ENCODE measurements at places on chromosomes 2 and 18.

DNA sequence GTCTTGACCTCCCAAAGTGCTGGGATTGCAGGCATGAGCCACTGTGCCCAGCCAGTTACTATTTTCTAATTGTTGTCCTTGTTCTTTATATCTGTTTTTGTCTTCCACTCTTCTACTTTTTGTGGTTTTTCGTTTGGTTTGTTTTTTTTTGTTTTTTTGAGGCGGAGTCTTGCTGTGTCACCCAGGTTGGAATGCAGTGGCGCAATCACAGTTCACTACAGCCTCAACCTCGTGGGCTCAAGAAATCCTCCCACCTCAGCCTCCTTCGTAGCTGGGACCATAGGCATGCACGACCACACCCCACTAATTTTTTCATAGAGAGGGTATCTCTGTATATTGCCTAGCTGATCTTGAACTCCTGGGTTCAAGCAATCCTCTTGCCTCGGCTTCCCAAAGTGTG lies 100.7 kb downstream of the EHBP1 start:
- peaks cover 13% of the 10 kb centered on the region for H3K4me1 ChIP-seq
- no peaks in the 10 kb centered on the region for H3K27me3 ChIP-seq
- peaks cover 12% of the 10 kb centered on the region for H3K36me3 ChIP-seq
- no peak overlapping the region for H3K27ac ChIP-seq

DNA sequence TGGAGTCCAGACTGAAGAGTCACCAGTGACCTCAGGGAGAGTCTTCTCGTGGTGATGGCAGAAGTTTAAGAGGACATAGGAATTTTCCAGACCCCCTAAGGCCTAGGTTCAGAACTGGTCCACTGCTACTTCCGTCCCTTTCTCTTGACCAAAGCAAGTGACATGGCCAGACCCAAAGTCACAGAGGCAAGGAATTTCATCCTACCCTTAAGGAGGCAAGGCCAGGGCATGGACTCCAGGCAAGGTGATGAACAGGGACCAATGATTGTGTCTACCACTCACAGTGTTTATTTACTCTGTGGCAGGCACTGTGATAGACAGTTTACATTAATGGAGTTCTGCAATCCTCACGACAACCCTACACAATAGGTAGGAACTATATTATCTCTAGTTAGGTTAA lies 265.1 kb downstream of the GLI2 start:
- H3K4me1 ChIP-seq = no peaks in the 10 kb centered on the region
- H3K27ac ChIP-seq = no peak overlapping the region
- H3K4me3 ChIP-seq = no peak overlapping the region
- no peaks in the 10 kb centered on the region for H3K27me3 ChIP-seq

GRCh38 chr2:39881948-39882347 lies 102.9 kb upstream of the THUMPD2 start:
- no peak overlapping the region for H3K27ac ChIP-seq

DNA sequence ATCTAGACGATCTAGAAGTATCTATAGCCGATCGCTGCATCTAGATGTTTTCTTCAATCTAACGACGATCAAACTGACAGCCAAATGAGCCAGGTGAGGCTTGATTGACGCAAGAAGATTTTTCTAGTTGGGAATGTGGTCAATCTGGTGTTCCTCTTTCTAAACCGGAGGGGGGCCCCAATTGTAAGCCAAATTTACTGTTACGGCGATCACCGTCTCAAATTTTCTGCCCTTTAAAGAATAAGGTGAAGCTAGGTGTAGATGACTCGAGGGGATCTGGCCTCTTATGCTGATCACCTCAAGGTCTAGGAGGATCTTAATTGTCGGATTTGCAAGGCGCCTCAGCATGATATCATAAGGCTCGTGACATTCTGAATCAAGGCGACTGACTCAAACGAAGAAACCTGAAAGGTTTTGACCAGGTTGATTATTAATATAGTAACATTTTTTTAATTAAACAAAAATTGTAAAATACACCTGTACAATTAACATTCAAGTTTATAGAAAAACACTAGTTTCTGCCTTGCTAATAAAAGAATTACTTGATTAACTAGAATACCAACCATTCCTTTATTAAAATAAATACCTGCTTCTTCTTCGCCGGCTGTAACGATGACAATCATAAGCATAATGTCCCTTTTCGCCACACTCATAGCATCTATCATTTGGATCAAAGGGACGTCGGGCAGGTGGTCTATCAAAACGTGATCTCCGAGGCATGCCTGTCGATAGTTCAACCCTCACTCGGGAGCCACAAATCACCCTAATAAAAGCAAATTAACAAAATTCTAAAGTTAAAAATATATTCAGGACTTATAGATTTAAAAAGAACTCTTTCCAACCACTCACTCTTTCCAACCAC lies 2.0 kb downstream of the SRSF7 start:
- no peak for DNase-seq
- peak overlapping the region; percentile 99 for H3K4me3 ChIP-seq
- peak overlapping the region; percentile 100 for H3K27ac ChIP-seq
- H3K27me3 ChIP-seq = peaks cover 4% of the 10 kb centered on the region

GRCh38 chr2:23926290-23926749 lies 603 bp downstream of the ATAD2B start:
- H3K4me3 ChIP-seq = peak overlapping the region; percentile 98
- peaks cover 22% of the 10 kb centered on the region for H3K4me1 ChIP-seq
- no peaks in the 10 kb centered on the region for H3K27me3 ChIP-seq
- DNase-seq = no peak
- peaks cover 7% of the 10 kb centered on the region for H3K36me3 ChIP-seq

GRCh38 chr18:46324087-46324955 lies 220.1 kb downstream of the HAUS1 start:
- H3K27ac ChIP-seq = no peak overlapping the region
- peaks cover 9% of the 10 kb centered on the region for H3K27me3 ChIP-seq
- no peaks in the 10 kb centered on the region for H3K36me3 ChIP-seq
- no peak for DNase-seq
- peaks cover 2% of the 10 kb centered on the region for H3K4me1 ChIP-seq
- H3K4me3 ChIP-seq = no peak overlapping the region

- no peaks in the 10 kb centered on the region for H3K27me3 ChIP-seq
- no peak overlapping the region for H3K4me3 ChIP-seq
- DNase-seq = no peak
- no peak overlapping the region for H3K27ac ChIP-seq
- H3K36me3 ChIP-seq = no peaks in the 10 kb centered on the region
- H3K4me1 ChIP-seq = no peaks in the 10 kb centered on the region
These were observed 65.2 kb downstream of the POU3F3 start for GRCh38 chr2:104919127-104919526.

DNA sequence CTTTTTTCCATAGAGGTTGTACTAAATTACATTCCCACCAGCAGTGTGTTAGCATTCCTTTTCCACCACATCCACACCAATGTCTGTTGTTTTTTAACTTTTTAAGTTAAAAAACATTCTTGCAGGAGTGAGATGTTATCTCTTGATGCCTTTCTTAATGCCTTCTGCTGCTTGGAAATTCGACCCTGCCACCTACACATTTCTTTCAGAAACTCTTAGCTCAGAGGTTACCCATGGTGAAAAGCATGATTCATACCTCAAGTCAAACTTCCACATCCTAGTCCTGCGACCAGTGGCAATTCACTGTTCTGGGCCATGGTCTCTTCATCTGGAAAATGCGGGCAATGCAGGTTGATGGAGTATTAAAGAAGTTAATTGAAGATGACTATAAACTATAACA lies 12.7 kb upstream of the HNMT start:
- H3K36me3 ChIP-seq = no peaks in the 10 kb centered on the region
- no peak overlapping the region for H3K4me3 ChIP-seq
- H3K4me1 ChIP-seq = peaks cover 2% of the 10 kb centered on the region
- H3K27me3 ChIP-seq = no peaks in the 10 kb centered on the region
- no peak overlapping the region for H3K27ac ChIP-seq

DNA sequence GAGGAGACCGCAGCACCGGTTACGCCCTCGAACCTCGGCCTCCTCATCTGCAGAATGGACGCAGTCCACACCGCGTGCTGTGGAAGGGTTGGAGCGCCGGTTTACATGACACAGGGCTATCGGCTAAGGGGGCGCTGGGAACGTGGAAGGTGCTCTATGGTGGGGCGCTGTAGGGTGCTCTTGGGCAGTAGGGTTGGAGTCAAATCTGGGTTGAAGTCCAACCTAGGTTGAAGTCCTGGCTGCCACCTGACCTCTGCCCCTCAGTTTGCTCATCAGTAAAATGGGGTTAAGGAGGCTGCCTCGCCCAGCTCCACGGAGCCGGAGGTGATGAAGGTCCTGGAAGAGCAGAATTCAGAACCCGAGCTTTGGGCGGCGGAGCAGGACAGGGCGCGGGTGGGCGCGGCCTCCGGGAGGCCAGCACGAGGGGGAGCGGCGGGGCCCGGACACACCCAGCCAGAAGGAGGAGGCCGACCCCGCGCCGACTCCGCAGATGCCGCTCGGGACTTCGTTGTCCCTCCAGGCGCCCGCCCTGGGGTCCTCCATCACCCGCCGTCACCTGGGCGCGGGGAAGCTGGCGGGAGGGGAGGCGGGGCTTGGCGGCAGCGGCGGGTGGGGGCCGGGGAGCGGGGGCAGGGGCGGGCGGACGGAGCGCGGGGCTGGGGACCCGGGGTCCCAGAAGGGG lies 558 bp upstream of the GAREM2 start:
- no peak overlapping the region for H3K27ac ChIP-seq
- H3K27me3 ChIP-seq = peaks cover 46% of the 10 kb centered on the region
- no peak for DNase-seq
- peaks cover 5% of the 10 kb centered on the region for H3K4me1 ChIP-seq

GRCh38 chr18:63523660-63524059 lies 18.5 kb upstream of the SERPINB12 start:
- H3K4me1 ChIP-seq = no peaks in the 10 kb centered on the region
- no peak overlapping the region for H3K27ac ChIP-seq
- no peaks in the 10 kb centered on the region for H3K36me3 ChIP-seq
- DNase-seq = no peak
- no peak overlapping the region for H3K4me3 ChIP-seq

DNA sequence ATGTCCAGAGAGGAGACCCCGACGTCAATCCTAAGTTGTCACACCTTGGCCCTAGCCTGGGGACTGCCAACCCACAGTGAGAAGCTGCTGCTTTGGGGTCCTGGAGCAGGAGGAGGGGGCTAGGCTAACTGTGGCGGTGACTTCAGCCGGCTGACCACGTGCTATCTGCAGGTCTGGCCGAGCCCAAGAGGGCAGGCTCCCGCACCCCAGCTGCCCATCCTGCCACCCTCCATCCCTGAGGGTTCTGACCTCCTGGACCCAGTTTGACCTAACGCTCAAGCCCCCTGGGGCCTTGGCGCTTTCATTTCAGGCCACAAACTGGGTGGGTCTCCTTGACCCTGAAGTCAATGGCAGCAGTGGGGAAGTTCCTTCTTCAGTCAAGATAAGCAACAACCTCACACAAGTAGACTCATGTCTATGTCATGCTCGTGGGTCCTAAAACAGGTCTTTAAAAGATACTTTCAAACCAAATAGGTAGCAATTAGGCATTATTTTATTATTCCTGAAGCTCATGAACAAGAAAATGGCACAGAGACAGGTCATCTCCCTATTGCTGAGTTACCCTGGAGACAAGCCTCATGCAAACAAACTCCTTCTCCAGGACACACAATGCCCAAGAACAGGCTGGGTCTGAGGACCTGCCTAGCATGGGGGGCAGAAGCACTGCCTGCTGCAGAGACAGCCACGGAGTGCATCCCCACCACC lies 2.3 kb downstream of the HES6 start:
- H3K4me1 ChIP-seq = peaks cover 8% of the 10 kb centered on the region
- peaks cover 58% of the 10 kb centered on the region for H3K27me3 ChIP-seq
- no peak for DNase-seq
- H3K36me3 ChIP-seq = peaks cover 3% of the 10 kb centered on the region
- H3K4me3 ChIP-seq = peak overlapping the region; percentile 28

- H3K27me3 ChIP-seq = no peaks in the 10 kb centered on the region
- H3K4me3 ChIP-seq = no peak overlapping the region
- no peak overlapping the region for H3K27ac ChIP-seq
These were observed 1324.1 kb upstream of the SLC39A10 start for GRCh38 chr2:194332799-194333490.

- H3K27ac ChIP-seq = peak overlapping the region; percentile 50
- DNase-seq = no peak
- no peaks in the 10 kb centered on the region for H3K27me3 ChIP-seq
- peak overlapping the region; percentile 61 for H3K4me3 ChIP-seq
- H3K36me3 ChIP-seq = peaks cover 65% of the 10 kb centered on the region
- H3K4me1 ChIP-seq = peaks cover 75% of the 10 kb centered on the region
These were observed 38.1 kb downstream of the RALB start for GRCh38 chr2:120290737-120291136.

GRCh38 chr2:208466920-208467298 lies 60.3 kb downstream of the PTH2R start:
- H3K27me3 ChIP-seq = peaks cover 2% of the 10 kb centered on the region
- H3K27ac ChIP-seq = no peak overlapping the region
- H3K36me3 ChIP-seq = no peaks in the 10 kb centered on the region
- DNase-seq = no peak
- no peak overlapping the region for H3K4me3 ChIP-seq

DNA sequence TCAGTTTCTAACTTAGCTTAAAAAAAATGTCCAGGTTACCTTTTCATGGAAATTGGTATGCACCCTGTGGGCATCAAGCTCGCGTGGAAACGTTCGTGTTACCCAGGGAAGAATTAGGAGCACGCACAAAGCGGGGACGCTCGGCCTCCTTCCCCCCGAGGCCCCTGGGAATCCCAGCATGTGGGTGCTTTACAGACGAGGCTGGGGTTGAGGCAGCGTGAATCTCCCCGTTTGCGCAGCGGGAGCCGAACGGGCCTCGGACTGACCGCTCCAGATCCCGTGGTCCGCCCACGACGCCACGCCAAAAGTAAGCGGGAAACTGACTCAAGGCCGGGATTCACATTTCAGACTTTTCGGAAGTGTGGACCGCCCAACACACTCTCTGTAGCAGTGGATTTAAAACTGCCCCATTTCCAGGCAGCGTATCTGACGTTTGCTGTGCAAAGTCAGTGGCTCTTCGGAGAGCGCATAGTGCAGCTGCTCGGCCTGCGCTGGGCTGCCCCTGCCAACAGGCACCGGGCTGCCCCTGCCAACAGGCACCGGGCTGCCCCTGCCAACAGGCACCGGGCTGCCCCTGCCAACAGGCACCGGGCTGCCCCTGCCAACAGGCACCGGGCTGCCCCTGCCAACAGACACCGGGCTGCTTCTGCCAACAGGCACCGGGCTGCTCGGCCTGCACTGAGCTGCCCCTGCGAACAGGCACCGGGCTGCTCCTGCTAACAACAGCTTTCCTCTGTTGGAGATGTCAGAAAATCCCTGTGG lies 49.7 kb downstream of the SH3YL1 start:
- H3K4me3 ChIP-seq = no peak overlapping the region
- no peak for DNase-seq
- H3K36me3 ChIP-seq = peaks cover 6% of the 10 kb centered on the region

GRCh38 chr2:147385600-147385999 lies 459.2 kb upstream of the ACVR2A start:
- peaks cover 15% of the 10 kb centered on the region for H3K27me3 ChIP-seq
- H3K27ac ChIP-seq = no peak overlapping the region
- no peak overlapping the region for H3K4me3 ChIP-seq
- H3K36me3 ChIP-seq = no peaks in the 10 kb centered on the region
- H3K4me1 ChIP-seq = no peaks in the 10 kb centered on the region

DNA sequence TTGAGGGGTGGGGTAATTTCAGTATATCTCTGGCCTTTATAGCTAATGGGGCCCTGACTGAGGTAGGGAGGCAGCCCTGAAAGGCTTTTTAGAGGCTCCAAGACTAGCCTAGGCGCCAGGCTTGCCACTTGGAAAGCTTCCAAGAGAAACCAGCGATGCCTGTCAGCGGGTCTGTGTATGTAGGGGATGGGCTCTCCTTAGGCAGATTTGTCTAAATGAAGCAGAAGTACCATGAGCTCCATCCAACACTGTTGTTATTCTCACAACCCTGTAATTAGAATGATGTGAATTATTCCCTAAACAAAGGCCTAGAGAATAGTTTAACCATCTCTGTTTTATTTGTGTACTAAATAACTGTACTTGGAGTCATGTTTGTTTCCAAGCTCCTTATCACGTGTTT lies 138.1 kb downstream of the B3GNT2 start:
- H3K27ac ChIP-seq = no peak overlapping the region
- no peak for DNase-seq
- no peaks in the 10 kb centered on the region for H3K27me3 ChIP-seq
- H3K36me3 ChIP-seq = no peaks in the 10 kb centered on the region
- H3K4me3 ChIP-seq = no peak overlapping the region
